ENCODE measurements at places on chromosomes 2 and 18. TPM values are rescaled to one million over a fixed set of nuclear protein-coding genes. Genes with fewer than 3 reads are reported as not detected.

- DNase-seq, result peak; percentile 42
Observed at GRCh38 chr2:241218131-241219029, 29.9 kb downstream of the ANO7 start.

GRCh38 chr2:119508756-119509155 lies 15.5 kb downstream of the SCTR start:
- DNase-seq, result no peak

DNA sequence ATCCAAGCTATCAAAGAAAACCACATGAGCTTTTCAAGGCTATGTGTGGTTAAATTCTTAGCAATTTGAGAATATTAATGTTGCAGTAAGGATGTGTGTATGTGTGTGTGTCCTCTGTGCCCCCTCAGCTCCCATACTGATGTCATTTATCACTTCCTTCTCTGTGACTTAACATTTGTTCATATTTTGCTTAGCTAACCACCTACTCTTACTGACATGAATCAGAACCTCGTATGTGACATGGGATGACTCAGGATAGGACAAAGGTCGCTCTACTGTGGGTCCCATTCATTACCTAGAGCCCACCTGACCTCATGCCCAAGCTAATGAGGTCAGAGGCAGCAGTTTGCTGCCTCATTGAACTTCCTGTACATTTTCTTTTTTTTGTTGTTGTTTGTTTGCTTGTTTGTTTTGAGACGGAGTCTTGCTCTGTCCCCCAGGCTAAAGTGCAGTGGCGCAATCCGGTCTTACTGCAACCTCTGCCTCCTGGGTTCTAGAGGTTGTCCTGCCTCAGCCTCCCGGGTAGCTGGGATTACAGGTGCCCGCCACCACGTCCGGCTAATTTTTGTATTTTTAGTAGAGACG lies 36.3 kb downstream of the MOGAT1 start:
- no peak for DNase-seq

GRCh38 chr2:85713836-85714235 lies 19.7 kb downstream of the GNLY start:
- no peak for DNase-seq

- no peak for DNase-seq
Observed at GRCh38 chr2:20222014-20222768, 2.7 kb downstream of the SDC1 start.

- no peak for DNase-seq
Observed at GRCh38 chr2:8039732-8040131, 642.1 kb upstream of the ID2 start.

- DNase-seq, result no peak
Observed at GRCh38 chr18:52499016-52499415, 159.0 kb downstream of the DCC start.

DNA sequence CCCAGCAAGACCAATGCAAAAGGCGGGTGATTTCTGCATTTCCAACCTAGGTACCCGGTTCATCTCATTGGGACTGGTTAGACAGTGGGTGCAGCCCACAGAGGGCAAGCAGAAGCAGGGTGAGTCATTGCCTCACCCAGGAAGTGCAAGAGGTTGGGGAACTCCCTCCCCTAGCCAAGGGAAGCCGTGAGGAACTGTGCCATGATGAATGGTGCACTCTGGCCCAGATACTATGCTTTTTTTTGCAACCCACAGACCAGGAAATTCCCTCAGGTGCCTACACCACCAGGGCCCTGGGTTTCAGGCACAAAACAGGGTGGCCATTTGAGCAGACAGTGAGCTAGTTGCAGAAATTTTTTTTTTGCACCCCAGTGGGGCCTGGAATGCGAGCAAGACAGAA lies 662.6 kb upstream of the ACVR2A start:
- no peak for DNase-seq

FNDC4 gene
- total RNA-seq, result not detected

DNA sequence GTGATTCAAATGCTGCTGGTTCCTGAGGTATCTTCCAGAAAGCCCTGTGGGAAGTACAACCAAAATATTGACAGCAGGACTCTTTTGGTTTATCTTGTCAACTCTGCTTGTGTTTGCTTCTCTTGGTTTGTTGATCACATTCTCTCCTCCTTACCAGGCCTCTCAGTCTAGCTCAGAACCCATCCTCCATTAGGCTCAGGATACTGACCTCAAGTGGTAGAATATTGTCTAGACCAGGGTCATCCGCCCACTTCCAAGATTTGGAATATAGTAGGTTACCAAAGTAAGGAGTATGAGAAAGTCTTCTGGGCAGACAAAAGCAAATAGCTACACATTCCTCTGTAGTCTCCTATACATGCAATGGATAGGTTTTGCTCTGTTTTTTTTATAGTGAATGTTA lies 56.6 kb downstream of the XIRP2 start:
- DNase-seq, result no peak

- DNase-seq, result no peak
Observed at GRCh38 chr2:204104811-204105210, 168.2 kb downstream of the ICOS start.

GRCh38 chr2:157936406-157936805 lies 60.3 kb upstream of the ACVR1 start:
- no peak for DNase-seq

DNA sequence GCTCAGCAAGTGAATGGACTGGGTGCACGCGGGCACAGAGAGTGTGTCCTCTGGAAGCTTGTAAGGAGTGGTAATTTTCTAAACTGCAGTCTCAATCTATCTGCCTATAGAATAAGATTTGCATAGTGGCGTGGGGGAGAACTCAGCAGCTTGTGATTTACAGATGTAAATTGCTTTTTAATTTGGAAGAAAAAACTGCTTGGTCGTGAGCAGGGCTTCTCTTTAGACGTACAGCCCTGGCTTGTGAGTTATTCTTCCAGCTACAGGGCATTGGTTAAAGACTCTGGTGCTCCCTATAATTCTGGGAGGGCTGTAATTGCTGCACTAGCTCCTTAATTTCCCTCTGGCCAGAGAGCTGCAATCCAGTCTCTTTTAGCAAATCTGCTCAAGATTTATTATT lies 84.9 kb downstream of the MARCO start:
- no peak for DNase-seq

ATG16L1 gene
- total RNA-seq, result 32.0 TPM

GRCh38 chr18:48994044-48994651 lies 43.4 kb upstream of the SMAD7 start:
- no peak for DNase-seq

SPATA3 gene
- not detected for total RNA-seq

DNA sequence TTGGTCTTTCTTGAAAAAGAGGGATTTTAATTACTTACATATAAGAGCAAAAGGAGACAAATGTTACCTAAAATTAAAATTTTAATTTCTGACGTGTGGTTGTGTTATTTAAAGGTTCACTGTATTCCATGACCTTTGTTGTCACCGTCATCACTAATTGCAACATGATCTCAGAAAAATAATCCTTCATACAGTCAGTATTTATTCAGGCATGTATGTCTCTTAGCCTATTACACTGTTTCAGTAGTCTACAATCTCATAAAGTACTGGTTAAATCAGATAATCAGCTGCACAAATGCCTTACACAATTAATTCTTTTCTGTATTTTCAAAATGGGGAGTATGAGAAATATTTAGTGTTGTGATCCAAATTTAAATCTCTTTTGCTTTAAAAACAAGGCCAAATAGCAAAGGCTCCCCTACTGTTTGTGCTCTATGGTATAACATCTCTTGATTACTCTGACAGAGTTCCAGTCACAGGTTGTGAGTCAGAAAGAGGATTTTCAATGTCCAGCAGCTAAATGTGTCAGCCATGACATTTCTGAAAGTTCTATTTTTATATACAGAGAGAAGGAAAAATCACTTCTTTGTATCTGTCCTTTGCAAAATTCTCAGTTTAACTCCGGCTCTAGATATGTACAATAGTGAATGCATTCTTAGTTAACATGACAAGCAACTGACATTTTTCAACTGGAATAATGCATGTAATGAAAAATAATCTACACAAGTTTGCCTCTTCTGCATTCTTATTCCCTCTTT lies 184.0 kb downstream of the FIGN start:
- DNase-seq, result no peak

DNA sequence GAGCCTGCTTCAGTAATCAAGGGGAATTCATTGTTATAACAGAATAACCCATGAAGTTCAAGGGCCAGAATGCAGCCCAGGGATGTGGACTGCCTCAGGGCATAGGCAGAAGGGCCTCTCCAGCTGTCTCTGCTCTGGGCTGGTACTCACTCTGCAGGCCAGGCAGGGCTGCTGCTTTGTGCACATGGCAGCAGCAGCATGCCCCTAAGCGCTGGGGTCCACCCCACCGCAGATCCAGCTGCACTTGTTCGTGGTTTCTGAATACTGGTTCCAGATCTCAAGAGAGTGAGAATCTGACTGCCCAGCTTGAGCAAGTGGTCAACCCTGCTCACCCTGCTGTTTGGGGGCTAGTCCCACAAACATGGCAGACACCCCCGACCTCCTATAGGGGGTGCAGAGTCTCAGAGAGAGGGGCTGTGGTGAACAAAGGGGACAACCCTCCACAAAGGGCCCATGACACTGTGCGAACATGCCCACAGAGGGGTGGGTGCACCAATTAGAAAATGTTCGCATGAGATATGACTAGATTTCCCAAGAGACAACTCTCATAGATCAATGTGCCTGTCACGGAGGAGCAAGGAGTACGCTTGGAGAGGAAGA lies 87.3 kb downstream of the ACTR3 start:
- DNase-seq, result no peak

- no peak for DNase-seq
Observed at GRCh38 chr2:38528008-38528442, 74.7 kb downstream of the HNRNPLL start.

DNA sequence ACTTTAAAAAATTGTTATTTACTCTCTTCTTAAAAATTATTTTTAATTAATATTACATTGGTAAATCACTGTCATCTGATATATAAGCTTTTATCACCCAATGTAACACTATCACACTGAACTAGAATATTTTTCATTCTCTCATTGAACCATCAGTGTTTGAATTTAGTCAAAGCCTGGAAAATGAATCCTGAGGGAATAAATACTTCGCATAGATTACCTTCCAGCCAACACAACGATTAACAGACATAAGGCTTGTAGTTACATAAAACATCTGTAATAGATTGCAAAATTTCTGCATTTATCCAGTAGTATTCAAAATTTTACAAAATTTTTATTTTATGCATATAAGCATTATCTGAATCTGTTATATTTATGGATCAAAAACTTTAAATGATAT lies 314.9 kb downstream of the ERBB4 start:
- DNase-seq, result no peak

GRCh38 chr2:179744401-179744800 lies 117.0 kb downstream of the ZNF385B start:
- DNase-seq, result no peak

- no peak for DNase-seq
Observed at GRCh38 chr2:240356700-240357640, 78.5 kb upstream of the GPC1 start.

- DNase-seq, result no peak
Observed at GRCh38 chr2:125070726-125071505, 1045.8 kb downstream of the CNTNAP5 start.

CPO gene
- 0.20 TPM for total RNA-seq

DNA sequence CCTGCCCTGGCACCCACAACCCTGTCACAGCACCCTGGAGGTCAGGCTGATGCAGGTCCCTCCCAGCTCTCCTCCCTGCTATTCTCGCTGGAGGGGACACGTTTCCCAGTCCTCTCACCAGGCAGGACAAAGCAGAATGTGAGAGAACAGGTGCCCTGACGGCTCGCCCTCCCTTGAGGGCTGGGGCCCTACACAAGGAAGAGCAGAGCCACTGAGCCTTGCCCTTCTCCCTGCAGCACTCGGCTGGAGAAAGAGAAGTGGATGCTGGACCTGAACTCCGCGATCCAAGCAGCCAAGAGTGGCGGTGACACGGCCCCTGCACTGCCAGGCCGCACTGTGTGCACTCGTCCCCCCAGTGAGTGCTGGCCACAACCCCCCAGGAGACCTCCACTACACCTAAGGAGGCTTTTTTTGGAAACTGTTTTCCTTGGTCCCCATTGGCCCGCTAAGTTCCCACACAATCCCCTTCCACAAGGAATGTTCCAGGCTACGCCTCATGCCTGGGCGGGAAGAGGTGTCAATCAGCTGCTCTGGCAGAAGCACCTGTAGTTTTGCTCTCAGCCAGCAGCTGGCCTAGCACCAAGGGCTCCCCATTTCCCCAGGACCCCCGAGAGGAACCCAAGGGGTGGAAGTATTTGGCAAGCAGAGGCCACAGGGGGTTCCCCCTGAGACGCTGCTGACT lies 17.4 kb downstream of the STK25 start:
- no peak for DNase-seq

B3GNT7 gene
- 0.13 TPM for total RNA-seq

- no peak for DNase-seq
Observed at GRCh38 chr2:24546669-24547068, 55.6 kb downstream of the NCOA1 start.

SPP2 gene
- not detected for total RNA-seq

GRCh38 chr2:224086226-224086914 lies 47.3 kb upstream of the SERPINE2 start:
- DNase-seq, result no peak

DNA sequence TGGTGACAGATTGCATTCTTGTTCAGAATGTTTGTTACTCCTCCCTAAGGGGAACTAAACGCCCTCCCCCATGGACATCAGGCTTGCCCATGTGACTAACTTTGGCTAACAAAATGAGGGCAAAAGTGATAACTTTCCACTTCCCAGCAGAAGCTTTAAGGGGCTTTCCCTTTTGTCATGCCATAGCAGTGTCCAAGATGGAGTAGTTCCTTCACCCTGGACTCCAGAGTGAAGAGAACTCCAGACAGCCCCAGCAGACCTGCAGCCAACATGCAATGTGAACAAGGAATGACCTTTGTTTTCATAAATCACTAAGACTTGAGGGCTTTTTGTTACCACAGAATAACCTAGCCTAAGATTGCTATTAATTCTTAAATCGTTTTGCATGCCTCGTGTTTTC lies 163.5 kb downstream of the ZEB2 start:
- DNase-seq, result no peak

GKN1 gene
- not detected for total RNA-seq

CYP26B1 gene
- not detected for total RNA-seq

DNA sequence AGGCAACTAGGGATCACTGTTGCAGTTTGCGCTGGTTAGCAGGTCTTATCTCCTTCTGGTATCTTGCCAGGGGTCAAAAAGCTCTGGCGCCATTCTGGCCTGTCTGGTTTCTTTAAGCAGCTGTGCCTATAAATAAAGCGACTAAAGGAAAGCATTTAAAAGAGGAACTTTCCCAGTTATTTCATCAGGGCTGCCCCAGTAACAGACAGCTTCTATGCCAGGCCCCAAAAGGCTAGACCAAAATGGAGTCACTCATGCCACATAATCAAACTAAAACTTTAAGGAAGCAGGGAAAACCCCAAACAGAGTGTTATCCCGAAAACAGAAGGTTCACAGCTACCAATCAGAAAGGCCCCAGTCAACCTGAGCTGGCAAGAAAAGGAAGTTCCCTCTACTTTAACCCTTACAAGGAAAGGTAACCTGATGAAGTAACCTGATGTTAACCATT lies 41.2 kb upstream of the HNRNPA3 start:
- DNase-seq, result no peak

DNA sequence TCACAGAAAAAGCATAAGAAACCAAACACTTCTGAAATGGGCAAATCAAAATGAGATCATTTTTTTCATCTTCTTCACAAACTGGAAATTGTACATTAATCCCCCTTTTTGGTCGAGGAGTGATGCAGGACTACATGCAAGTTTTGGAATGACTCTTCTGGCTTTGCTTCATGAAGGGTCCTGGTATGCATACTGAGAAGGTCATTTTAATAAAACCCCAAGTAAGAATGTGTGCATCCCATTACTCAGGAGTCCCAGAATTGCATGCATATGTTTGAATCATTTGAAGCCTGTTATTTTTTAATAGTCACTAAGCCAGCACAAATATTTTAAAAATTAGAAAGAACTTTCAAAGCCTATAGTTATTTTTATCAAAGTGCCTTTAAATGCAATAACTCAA lies 16.7 kb upstream of the EHBP1 start:
- no peak for DNase-seq

DCDC2C gene
- not detected for total RNA-seq
